CD8-positive, alpha-beta memory T cell (primary cell): ENCODE measurements at places on chromosomes 1 and 21.

DNA sequence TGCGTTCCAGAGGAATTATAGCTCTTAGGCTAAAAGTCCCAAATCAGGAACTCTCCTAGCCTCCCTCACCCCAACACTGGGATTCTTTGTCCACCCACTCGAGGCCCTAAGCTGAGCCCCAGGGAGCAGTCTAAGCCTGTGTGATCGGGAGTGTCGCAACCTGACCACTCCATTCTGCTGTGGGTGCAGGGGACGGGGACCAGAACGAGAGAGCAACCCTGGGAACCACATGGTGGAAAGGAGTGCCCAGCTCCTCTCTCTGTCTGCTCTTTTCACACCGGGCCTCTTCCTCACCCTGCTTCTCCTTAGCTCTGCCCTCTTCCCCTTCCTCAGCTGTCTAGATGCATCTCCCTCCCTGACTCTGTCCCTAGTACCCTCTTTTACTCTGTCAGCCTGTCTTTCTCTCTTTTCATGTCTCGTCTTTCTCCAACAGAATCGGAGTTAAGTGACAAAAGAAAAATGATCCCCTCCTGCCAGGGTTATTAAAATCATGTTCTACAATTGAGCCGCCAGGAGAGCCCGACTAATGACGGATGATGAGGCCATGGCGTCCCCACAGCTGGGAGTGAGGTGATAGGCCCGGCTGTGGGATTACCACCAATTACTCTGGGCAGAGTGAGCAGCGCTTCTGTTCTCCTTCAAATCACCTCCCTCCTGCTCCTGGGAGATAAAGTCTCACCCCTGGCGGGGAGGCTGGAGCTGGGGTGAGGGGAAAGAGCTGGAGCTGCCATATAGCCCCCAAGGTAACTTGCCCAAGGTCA lies 34.5 kb upstream of the CSF3R start:
- no peak for DNase-seq

DNA sequence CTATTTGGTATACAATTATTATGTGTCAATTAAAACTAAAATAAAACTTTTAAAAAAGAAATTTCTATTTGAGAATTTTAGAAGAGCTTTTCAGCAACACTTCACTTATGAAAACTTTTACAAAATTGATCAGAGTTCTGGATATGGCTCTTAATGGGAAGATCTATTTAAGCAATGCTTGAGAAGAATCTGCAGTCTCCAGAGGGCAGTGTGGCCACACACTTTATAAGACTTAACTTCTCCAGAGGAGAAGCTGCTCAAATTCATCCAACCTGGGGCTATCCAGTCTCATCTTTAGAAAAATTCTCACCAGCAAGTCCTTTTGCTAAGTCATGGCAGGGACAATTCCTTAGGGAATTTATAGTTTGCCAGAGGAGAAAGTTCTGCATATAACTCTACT lies 25.2 kb upstream of the AGO1 start:
- DNase-seq, result no peak

GRCh38 chr1:223683586-223684487 lies 18.3 kb upstream of the CAPN8 start:
- peak; percentile 45 for DNase-seq

- no peak for DNase-seq
Measured at GRCh38 chr1:232982238-232982944, 32.0 kb downstream of the NTPCR start.

- no peak for DNase-seq
Measured at GRCh38 chr1:54888080-54888733, 1.2 kb upstream of the DHCR24 start.

DNA sequence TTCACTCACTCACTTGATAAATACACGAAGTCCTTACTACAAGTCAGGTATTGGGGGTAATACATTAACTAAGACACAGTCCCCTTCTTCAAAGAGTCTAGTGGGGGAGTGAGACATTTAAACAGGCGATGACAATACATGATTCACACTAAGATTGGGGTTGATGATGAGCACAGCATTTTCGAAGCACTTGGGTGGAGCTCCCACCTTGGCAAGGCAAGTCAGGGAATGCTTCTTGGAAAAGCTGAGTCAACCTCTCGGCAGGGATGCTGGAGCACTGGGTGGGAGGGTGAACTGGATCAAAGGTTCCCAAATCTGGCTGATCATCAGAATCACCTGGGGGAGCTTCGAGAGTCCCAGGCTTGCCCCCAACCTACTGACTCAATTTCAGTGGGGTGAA lies 57.9 kb upstream of the ENAH start:
- no peak for DNase-seq

GRCh38 chr1:2212532-2213491 lies 15.3 kb upstream of the SKI start:
- peak; percentile 82 for DNase-seq

DNA sequence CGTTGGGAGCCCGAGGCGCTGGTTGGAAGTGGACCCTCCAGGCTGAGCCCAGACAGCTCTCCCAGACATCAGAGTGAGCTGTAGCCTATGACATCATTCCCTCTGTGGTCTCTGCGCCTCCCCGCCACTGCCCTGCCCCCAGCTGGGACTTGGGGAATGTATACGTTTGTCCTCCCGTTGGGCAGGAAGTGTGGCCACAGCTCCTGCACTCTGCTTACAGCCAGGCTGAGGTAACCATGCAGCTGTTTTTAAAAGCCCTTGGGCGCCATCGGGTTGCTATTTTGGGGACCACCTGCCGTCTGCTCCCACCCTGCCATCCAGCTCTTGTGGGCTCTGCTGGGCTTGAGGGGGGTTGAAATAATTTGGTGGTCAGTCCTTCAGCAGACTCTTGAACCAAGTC lies 7.8 kb downstream of the VASH2 start:
- DNase-seq, result no peak

- DNase-seq, result no peak
Measured at GRCh38 chr1:202989879-202990278, 17.3 kb upstream of the TMEM183A start.

- DNase-seq, result no peak
Measured at GRCh38 chr1:9025449-9025848, 774 bp downstream of the SLC2A7 start.

GRCh38 chr1:17618558-17619247 lies 79.2 kb downstream of the ARHGEF10L start:
- no peak for DNase-seq

- no peak for DNase-seq
Measured at GRCh38 chr1:233907151-233907550, 2.7 kb downstream of the SLC35F3 start.

DNA sequence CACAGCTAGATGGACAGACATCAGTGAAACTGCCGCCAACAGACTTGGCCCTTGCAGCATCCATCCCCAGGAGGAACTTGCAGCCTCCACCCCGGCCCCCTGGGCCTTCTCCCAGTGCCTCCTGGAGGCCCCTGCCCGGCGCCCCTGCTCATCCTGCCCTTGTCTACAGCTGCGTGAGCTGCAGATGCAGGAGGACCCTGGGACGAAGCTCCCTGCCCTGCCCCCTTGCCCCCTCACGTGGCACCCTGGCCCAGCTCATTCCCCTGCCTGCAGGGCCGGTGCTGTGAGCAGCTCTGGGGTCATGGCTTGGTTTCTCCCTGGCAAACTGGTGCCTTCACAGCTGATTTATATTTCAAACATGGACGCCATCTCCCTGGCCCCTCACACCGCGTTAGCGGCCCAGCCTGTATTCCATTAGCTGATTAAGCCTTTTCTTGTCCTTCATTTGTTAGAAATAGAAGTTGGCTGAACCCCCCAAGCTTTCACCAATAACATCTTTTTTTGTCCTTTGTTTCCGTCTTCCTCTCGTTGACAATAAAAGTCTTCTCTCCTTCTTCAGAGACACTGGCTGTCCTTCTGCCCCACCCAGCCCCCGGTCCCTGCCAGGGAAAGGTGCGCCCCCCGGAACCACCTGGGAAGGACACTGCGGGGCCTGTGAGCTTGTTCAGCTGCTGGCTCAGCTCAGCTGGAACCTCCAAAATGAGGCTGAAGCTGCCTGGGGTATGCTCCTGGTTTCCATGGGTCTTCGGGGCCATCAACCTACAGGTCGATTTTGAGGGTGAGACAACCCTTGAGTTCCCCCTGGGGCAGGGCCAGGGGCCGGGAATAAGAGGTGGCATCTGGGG lies 34.0 kb upstream of the SLC19A1 start:
- no peak for DNase-seq

DNA sequence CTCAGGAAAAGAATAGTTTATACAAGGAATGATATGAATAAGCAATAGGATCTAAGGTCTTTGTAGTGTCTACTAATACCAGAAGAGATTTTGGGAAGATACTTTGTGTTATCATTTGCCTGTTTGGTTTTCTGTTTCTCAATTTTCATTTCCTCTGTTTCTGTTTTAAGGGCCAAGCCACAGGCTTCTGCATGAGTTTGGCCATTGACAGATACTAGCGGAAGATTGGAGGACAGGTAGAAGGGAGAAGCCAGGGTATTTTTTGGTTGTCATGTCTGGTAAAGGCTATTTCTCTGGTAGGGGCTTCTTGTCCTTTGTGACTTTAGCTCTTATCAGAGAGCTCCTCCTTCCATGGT lies 51.4 kb downstream of the HS2ST1 start:
- DNase-seq, result no peak

GRCh38 chr1:208090388-208091301 lies 153.5 kb downstream of the PLXNA2 start:
- DNase-seq, result no peak

GRCh38 chr1:214518361-214518760 lies 33.0 kb downstream of the PTPN14 start:
- DNase-seq, result no peak

DNA sequence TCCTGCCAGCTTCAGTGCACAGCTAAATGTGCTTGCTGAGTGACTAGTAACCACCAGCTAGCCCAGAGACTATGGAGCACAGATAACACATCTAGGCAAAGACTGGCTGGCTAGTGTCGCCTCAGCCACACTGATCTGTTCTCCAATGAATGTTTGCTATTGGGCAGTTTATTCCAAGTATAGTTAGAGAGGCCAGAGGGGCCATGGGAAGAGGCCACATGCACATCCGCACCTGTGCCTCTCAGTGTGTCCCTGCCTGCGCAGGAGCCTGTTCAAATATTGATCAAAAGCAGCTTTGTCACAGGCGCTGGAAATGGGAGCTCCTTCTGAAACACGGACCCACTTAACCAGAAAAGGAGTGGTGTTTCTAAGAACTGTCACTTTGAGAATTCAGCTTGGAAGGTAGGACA lies 51.3 kb upstream of the ATP1A1 start:
- DNase-seq, result no peak

DNA sequence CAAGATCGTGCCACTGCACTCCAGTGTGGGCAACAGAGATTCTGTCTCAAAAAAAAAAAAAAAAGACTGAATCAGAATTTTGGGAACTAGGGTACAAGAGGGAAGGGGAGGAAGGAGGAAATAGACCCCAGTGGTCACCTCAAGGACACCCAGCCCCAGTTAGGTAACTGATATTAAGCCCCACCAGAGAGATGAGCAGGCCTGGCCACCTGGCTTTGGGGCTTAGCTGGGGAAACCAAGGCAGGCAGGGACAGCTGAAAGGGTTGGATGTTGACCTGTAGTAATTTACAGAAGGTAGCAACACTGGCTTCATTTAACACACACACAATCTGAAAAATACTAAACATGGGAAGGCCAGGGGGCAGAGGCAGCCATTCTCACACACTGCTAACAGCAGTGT lies 5.2 kb upstream of the C1orf122 start:
- DNase-seq, result no peak

- no peak for DNase-seq
Measured at GRCh38 chr1:71463144-71463543, 382.3 kb upstream of the ZRANB2 start.

DNA sequence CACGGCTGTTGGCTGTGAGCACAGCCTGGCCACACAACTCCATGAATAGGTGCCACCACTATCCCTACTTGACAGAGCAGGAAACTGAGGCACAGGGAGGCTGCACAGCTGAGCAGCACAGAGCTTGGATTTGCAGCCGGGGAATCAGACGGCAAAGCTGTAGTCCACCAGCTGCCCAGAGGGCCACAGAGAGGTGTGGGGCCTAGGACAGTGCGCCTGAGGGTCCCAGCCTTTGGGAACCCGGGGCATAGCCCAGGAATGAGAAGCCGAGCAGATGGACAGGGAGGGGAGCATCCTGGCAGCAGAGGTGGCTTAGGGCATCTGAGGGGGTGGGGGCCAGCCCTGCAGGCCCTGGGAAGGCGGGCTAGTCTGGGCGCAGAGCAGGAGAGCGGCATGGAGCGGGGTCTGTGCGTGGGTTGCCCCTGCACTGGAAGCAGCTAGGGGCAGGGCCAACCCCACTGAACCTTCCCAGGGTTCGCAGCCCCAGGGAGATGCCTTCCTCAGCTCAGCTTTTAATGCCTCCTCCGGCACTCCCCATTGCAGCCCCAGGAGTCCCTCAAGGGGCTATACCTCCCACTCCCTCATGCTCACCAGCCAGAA lies 46.2 kb upstream of the COL18A1 start:
- DNase-seq, result no peak

- no peak for DNase-seq
Measured at GRCh38 chr1:113036639-113037321, 36.2 kb upstream of the LRIG2 start.

DNA sequence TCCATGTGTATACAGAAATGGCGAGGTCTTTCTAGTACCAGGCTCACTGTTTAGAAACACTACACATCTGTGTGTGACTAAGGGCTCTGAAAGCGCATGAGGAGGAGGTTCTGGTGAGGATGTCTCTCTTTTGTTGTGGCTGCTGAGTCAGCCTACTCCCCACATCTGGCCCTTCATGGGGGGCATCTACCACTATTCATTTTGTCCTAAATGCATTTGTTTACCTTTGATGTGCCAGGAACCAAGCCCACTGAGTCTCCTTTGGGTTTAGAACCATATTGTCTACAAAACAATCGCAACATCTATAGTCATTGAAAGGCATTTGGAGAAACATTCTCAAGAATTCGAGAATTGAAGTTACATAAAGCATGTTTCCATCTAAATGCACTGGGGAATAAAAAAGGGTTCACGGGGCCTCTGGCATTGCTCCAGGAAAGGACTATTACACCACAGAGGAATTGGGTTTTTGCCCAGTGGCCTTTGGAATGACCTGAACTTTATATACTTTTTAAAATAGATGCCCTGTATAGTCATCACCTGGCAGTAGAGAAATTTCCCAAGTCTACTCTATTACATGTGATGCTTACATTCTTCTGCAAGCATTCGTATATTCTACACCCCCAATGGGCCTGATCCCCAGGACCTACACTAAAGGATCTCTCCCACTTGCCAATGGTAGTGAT lies 35.1 kb upstream of the ADORA3 start:
- no peak for DNase-seq

DNA sequence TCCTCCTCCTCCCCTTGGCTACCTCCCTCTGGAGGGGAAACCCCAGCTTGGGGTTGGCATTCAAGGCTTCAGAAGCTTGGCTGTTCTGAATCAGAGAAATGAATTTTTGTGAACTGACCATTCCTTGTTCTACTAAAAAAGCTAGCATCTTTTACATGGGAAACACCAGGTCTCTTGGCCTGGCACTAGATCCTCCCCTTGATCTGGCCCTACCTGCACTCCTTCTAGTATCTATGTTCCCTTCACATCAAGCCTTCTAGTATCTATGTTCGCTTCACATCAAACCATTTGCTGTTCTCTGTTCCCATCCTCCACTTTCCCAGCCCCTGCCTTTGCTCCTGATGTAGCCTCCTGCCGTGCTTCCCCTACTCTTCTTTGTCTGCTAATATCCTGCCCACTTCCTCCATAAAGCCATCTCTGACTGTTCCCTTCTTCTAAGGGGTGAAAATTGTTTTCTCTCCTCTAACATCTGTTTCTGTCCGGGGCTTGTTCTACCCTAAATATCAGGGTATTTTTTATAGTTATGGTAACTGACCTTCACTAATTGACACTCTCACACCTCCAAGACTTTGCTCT lies 25.8 kb downstream of the FAM151A start:
- DNase-seq, result no peak
